ENCODE measurements at places on chromosomes 2 and 18. TPM values are rescaled to one million over a fixed set of nuclear protein-coding genes. Genes with fewer than 3 reads are reported as not detected.

The CTAGE1 gene
- not detected for total RNA-seq

The RGPD3 gene
- 0.19 TPM for total RNA-seq

The NCKAP5 gene
- total RNA-seq: 1.3 TPM

The FOXD4L1 gene
- 0.64 TPM for total RNA-seq

The ANKRD30B gene
- not detected for total RNA-seq

The COA5 gene
- total RNA-seq: 22.1 TPM

The SLC5A7 gene
- total RNA-seq: not detected

The GNLY gene
- total RNA-seq: not detected

The NPHP1 gene
- 8.0 TPM for total RNA-seq

The IL1R1 gene
- 24.5 TPM for total RNA-seq

The HAUS1 gene
- 38.0 TPM for total RNA-seq

The CCL20 gene
- 4.4 TPM for total RNA-seq

The CD207 gene
- total RNA-seq: not detected

The BMP10 gene
- total RNA-seq: not detected

The DSG4 gene
- total RNA-seq: not detected

The ERBB4 gene
- total RNA-seq: not detected

The RAMP1 gene
- not detected for total RNA-seq

The LRRC30 gene
- not detected for total RNA-seq

The DNMT3A gene
- total RNA-seq: 6.1 TPM

The ARID5A gene
- 11.8 TPM for total RNA-seq

The MYO5B gene
- 12.7 TPM for total RNA-seq

The EGR4 gene
- total RNA-seq: 0.28 TPM

The RUFY4 gene
- not detected for total RNA-seq

The ELMOD3 gene
- 14.5 TPM for total RNA-seq

The NGEF gene
- 19.1 TPM for total RNA-seq

The C1GALT1C1L gene
- 1.2 TPM for total RNA-seq

The TUBB6 gene
- total RNA-seq: 220 TPM

The BIRC6 gene
- 32.5 TPM for total RNA-seq

The NOP58 gene
- total RNA-seq: 129 TPM

The SIX2 gene
- 0.35 TPM for total RNA-seq

The ALK gene
- not detected for total RNA-seq

The LYPD6 gene
- not detected for total RNA-seq

The SOX11 gene
- not detected for total RNA-seq

The FECH gene
- 36.3 TPM for total RNA-seq

The ANTXR1 gene
- 112 TPM for total RNA-seq

The DTNB gene
- total RNA-seq: 9.1 TPM

The POTEC gene
- not detected for total RNA-seq

The ACOXL gene
- not detected for total RNA-seq

The TMEM198 gene
- total RNA-seq: 1.2 TPM

The GPR45 gene
- not detected for total RNA-seq

The SPDYA gene
- 0.24 TPM for total RNA-seq

The ARHGEF4 gene
- total RNA-seq: 7.5 TPM

The GKN2 gene
- 3.5 TPM for total RNA-seq

The GPR155 gene
- 0.29 TPM for total RNA-seq

The DLX2 gene
- 0.99 TPM for total RNA-seq

The SERPINB4 gene
- 0.17 TPM for total RNA-seq
